ENCODE measurements at places on chromosomes 2 and 18. TPM values are rescaled to one million over a fixed set of nuclear protein-coding genes. Genes with fewer than 3 reads are reported as not detected.

- no peak for DNase-seq
These were observed 4.6 kb downstream of the CHST10 start for GRCh38 chr2:100412881-100413321.

- no peak for DNase-seq
These were observed 255.5 kb downstream of the CDH2 start for GRCh38 chr18:27921392-27921791.

- DNase-seq = no peak
These were observed 655.9 kb downstream of the DCC start for GRCh38 chr18:52995875-52996274.

DNA sequence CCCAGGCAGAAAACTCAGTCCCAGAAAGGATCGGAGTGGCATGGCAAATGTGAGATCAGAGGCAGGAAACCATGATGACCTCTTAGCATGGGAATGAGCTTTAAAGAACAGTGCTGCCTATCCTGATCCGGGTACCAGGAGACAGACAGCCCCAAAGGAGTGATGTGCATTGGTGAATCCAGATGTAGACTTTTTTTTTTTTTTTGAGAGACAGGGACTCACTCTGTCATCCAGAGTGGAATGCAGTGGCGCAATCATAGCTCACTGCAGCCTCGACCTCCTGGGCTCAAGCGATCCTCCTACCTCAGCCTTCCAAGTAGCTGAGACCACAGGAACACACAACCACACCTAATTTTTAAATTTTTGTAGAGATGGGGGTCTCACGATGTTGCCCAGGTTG lies 122.7 kb downstream of the VAPA start:
- DNase-seq = no peak

GRCh38 chr2:40487602-40488001 lies 35.7 kb upstream of the SLC8A1 start:
- peak; percentile 89 for DNase-seq

DNA sequence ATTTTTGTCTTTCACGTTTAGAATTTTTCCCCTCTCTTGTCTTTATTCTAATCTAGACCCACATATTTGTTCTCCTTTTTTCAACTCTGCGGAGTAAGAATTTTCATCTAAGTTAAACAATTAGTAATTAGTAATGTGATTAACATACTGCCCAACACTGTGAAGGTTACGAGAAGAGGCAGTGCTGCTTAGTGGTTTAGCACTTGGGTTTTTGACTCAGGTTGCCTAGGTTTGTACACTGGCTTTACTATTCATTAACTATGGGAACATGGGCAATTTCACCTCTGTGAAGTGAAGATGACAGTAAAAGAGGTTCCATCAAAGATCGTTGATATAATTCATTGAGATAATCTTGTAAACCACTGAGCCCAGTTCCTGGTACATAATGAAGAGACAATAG lies 82.2 kb upstream of the PNPT1 start:
- DNase-seq = peak; percentile 35

GRCh38 chr18:23838801-23839366 lies 149.6 kb downstream of the LAMA3 start:
- DNase-seq = peak; percentile 73

DNA sequence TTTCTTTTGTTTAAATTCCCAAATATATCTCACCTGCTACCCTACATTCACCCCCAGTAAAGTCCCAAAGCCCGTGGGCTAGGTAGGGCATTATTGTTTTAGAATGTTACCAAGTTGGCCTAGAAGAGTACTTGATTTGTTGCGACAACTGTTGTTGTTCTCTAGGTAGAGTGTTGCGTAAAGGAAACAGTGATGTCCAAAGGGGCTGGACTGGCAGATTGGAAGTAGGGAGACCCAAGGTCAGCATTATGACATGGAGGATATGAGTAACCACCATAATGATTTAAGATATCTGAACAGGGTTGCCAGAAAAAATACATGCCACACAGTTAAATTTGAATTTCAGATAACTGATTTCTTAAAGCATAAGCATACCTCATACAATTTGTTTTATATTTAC lies 39.2 kb downstream of the SCN1A start:
- no peak for DNase-seq

The DOK1 gene
- total RNA-seq = 13.0 TPM

The CD28 gene
- not detected for total RNA-seq

The LANCL1 gene
- 95.0 TPM for total RNA-seq
